ENCODE measurements at places on chromosomes 1 and 21. TPM values are rescaled to one million over a fixed set of nuclear protein-coding genes. Genes with fewer than 3 reads are reported as not detected.

DNA sequence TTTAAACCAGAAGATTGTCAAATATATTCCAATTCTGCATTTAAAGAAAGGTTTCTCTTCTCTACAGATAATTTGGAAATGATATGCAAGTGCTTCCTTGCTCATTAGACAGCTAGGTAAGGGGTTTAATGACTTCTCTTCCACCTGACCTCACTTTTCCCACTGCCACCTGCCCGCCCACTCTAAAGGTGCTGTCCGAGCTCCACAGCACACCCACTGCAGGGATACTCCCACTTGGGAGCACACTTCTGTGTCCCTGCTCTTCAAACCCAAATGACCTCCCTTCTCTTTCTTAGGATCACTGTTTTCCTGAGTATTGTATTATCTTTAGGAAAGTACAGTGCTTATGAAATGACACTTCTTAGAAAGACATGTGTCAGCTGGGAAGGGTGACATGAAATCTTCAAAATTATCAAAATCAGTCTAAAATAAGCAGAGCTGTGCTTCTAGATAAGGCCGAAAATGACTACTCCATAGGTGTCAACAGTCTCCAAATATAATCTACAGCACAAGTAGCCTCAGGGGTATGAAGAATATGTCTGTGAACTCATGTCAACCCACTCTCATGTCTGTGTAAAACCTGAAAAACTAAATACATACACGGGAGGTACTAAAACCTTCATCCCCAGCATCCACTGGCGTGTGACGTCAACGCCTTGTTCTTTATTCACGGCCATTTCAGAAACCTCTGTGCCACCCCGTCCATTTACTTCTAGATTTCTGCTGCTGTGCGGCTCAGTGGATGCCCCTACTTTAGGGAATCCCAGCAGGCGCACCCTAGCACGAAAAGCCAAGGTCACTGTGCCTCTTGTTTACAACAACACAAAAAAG is 71.0 kb downstream of the SLC45A1 start:
- DNase-seq, result no peak

The FCER1G gene
- not detected for total RNA-seq

- DNase-seq, result no peak
These were observed 35.5 kb upstream of the DENND1B start for GRCh38 chr1:197810812-197811211.

- no peak for DNase-seq
These were observed 1599.7 kb downstream of the MRPL39 start for GRCh38 chr21:24007592-24007991.

- peak; percentile 47 for DNase-seq
These were observed 286.1 kb upstream of the ESRRG start for GRCh38 chr1:217009376-217009775.

GRCh38 chr1:243715285-243715684 is 134.8 kb downstream of the AKT3 start:
- DNase-seq, result no peak

DNA sequence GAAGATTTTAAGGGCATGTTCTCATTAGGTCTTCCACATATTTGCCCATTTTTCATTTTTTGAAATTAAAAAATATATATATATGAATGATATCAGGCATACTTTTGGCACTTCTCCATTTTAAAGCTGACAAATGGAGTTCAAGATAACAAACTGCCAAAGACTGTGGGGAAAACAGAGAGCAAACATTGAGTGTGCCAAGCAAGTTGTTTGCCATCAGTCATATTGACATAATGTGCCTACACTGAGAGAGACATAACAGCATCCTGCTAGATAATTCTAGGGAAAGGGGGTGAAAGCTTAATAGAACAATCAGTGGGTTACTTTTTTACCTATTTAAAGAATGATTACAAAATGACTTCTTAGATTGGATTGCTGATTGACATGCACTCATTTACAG is 529.4 kb upstream of the CXADR start:
- DNase-seq, result no peak

- DNase-seq, result no peak
These were observed 1.1 kb upstream of the ATP8B2 start for GRCh38 chr1:154324241-154324640.

The AKR7A3 gene
- 0.40 TPM for total RNA-seq

DNA sequence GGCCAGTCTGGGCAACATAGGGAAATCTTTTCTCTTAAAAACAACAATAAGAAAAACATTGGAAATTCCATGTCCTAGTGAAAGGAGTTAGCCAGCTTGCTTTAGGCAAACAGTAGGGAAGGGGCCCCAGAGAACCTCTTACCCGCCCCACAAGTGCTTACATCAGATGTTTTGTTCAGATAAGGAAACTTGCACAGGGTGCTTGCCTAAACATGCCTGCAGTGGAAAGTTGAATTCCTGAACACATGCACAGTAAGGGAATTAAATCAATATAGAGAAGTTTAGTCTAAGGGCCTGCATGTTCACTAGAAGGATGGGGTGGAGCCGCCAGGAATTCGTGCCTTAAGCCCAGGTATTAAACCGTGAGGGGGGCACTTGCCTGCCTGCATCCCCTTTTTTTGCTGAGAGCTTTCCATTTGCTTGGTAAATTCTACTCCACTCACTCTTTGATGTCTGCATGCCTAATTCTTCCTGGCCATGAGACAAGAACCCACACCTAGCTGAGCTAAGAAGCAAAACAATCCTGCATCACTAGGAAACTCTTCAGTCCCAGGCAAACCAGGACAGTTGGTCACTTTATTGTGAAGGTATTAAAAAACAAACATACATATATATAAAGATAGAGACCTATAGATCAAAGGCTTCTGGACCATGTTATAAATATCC is 499.0 kb downstream of the SIPA1L2 start:
- no peak for DNase-seq

GRCh38 chr1:33014464-33015163 is 22.1 kb downstream of the AK2 start:
- no peak for DNase-seq

The GPR153 gene
- total RNA-seq, result 113 TPM

The RPE65 gene
- not detected for total RNA-seq

GRCh38 chr1:77303387-77303786 is 21.6 kb downstream of the AK5 start:
- DNase-seq, result no peak

- no peak for DNase-seq
These were observed 23.4 kb upstream of the IGSF3 start for GRCh38 chr1:116690849-116691406.

- no peak for DNase-seq
These were observed 138.4 kb downstream of the PLXNA2 start for GRCh38 chr1:208105756-208106155.

- DNase-seq, result peak; percentile 81
These were observed 24.7 kb downstream of the HMGCS2 start for GRCh38 chr1:119743776-119744597.

GRCh38 chr1:109275706-109276345 is 7.1 kb downstream of the PSRC1 start:
- DNase-seq, result peak; percentile 60

- peak; percentile 66 for DNase-seq
These were observed 133.7 kb upstream of the RUNX3 start for GRCh38 chr1:25063591-25064416.

The ARF1 gene
- 685 TPM for total RNA-seq

- peak; percentile 84 for DNase-seq
These were observed 785.2 kb upstream of the B3GALT2 start for GRCh38 chr1:193971595-193971994.

DNA sequence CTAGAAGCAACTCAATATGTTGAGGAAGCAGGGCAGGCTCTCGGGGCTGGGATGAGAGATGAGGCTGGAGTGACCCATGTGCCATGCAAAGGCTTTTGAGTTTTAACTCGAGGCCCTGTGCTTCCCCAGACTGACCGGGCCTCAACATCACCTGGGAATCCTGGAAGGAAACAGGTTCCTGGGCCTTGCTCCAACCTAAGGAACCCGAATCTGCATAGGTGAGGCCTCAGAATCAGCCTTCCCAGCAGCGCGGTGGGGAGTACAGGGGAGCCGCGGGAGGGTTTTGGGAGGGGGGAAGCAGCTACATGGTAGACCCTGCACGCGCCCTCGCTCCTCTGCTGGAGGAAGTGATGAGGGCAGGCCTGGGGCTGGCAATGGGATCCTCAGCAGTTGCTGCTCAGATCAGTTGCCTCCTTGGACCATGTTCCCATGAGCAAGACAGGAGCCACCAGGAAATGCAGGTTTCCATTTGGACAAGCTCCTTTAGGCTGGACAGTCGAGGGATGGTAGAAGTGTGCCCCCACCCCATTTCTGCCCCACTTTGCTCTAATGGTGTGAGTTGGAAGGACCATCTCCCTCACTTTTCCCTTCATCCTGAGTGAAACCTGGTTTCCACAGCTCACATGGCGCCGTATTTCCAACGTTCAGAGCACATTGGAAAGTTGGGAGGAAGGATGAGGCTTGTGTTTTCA is 4.5 kb upstream of the KIAA1614 start:
- no peak for DNase-seq

DNA sequence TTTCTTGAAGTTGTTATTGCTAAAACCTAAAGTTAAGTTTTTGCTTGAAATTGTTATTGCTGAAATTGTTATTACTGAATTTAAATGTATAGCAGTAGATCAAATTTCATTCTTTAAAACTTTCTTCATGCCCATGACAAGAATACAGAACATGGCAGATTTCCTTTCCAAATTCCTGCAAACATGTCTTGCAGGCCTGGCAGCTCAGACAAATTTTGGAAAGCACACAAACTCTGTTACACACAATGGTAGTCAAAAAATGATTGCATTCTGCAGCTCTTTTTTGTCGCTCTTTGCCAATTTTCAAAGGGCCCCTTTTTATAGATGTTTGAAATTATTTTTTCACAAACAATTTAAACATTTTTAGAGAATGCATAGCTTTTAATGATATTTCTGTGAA is 1292.3 kb upstream of the B3GALT2 start:
- no peak for DNase-seq

- DNase-seq, result peak; percentile 89
These were observed 13.0 kb downstream of the CAPN8 start for GRCh38 chr1:223652436-223652941.

- no peak for DNase-seq
These were observed 20.5 kb upstream of the PARP1 start for GRCh38 chr1:226428348-226428747.

The FTCD gene
- 0.58 TPM for total RNA-seq

- peak; percentile 89 for DNase-seq
These were observed 82.6 kb downstream of the EVA1C start for GRCh38 chr21:32494934-32495709.

GRCh38 chr1:27044613-27045151 is 32.0 kb upstream of the TENT5B start:
- peak; percentile 95 for DNase-seq

- DNase-seq, result no peak
These were observed 112.6 kb downstream of the BRINP2 start for GRCh38 chr1:177283380-177283779.

GRCh38 chr1:153922076-153922971 is 448 bp downstream of the GATAD2B start:
- DNase-seq, result peak; percentile 67

The CYP4A22 gene
- not detected for total RNA-seq

GRCh38 chr1:15683345-15684039 is 628 bp upstream of the PLEKHM2 start:
- no peak for DNase-seq

DNA sequence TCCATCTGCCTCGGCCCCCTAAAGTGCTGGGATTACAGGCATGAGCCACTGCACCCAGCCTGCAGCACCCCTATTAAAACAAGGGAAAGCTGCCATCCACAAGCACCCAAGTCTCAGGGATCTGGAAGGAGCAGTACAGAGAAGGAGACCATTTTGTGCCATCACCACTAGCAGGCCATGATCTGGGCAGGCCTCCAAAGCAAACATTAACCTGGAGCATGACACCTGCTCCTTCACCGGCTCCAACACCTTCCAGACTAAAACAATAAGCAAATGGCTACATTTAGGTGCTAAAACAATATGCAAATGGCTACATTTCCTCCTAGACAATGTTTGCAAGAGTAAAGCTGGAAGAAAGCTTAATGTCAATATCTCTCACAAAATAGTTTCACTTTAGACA is 16.7 kb downstream of the MEAF6 start:
- peak; percentile 61 for DNase-seq

The GBP3 gene
- 24.9 TPM for total RNA-seq

GRCh38 chr1:4614371-4615137 is 39.9 kb upstream of the AJAP1 start:
- DNase-seq, result no peak

The CA6 gene
- total RNA-seq, result not detected

DNA sequence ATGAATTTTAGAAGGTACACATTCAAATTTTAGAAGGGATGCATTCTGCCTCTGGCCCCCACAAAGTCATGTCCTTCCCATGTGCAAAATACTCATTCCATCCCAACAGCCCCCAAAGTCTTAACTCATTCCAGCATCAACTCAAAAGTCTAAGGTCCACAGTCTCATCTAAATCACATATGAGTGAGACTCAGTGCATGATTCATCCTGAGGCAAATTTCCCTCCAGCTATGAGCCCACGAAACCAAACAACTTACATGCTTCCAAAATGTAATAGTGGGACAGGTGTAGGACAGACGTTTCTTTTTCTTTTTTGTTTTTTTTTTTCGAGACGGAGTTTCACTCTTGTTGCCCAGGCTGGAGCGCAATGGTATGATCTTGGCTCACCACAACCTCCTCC is 12.5 kb upstream of the WNT2B start:
- peak; percentile 44 for DNase-seq

GRCh38 chr1:66527686-66528085 is 6.3 kb upstream of the SGIP1 start:
- DNase-seq, result no peak

DNA sequence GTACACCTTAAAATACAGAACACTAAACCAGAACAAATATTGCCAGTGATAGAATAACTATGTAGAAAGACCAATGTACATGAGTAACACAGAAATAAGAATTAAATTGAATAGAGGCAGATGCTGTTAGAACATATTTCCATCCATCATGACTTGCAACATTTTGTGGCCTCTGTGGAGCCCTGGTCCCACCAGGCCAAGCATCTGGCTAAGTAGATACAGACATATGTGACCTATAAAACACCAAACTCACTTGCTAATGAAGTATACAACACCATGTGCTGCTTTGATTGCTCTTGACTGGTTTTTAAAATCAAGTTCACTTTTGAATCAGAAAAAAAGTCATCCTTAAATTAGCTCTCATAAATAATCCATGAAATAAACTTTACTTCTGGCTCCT is 20.5 kb downstream of the SLC19A2 start:
- no peak for DNase-seq

DNA sequence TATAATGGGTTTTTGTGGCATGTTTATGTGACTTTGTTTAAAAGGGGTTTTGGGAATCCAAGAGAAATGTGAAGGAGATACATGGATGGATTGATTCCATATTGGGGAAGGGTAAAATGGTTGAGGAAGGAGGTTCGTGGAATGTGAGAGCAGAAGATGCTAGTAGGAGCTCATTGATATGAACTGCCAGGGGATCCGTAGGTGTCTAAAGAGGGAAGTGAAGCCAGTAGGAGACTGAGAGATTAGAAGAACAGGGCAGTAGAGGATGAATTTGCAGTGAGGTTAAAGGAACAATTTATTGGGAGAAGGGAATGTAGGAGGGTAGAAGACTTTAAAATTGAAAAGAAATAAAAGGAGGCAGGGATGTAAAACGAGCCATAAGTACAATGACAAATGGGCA is 252.6 kb downstream of the GPR52 start:
- no peak for DNase-seq

GRCh38 chr1:49626472-49626871 is 397.3 kb downstream of the AGBL4 start:
- DNase-seq, result peak; percentile 21

GRCh38 chr1:209749205-209749604 is 6.6 kb upstream of the TRAF3IP3 start:
- no peak for DNase-seq

The IGSF3 gene
- total RNA-seq, result 15.5 TPM

All from PC-3 (cell line).